ENCODE measurements at places on chromosomes 3 and 15.

DNA sequence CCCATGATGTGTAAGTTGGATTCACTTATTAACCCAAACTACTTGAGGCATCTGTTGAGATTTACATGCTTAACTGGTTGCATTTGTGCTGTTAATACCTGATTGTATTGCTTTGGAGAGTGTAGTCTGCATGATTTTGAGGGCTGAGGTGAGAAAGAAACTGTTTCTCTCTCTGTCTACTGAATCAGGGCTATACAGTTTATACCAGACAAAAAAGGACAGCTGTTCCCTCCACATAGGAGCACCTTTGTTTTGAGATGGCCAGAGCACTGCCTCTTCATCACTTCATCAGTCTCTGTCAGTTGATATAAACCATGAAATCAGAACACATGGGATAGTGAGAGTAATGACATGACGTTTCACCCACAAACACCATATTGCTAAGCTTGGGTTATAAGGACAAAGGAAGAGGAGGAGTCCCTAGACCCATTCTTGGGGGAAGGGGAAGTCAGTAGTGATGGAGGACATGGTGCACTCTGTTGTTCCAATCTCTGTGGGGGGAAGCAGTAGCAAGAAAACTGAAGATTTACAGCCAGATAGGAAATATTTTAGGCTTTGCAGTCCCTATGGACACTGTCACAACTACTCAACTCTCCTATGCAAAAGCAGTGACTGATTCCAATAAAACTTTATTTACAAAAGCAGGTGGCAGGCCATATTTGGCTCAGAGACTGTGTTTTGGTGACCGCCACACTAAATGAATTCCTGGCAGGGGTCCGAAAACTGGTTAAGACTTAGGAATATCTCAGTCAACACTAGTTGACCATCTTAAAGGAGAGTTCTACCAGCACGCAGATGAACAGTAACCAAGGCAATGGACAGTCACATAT lies 123.9 kb upstream of the NR2E3 start:
- DNase-seq: no peak

GRCh38 chr3:109728861-109729494 lies 391.6 kb upstream of the DPPA4 start:
- no peak for DNase-seq

DNA sequence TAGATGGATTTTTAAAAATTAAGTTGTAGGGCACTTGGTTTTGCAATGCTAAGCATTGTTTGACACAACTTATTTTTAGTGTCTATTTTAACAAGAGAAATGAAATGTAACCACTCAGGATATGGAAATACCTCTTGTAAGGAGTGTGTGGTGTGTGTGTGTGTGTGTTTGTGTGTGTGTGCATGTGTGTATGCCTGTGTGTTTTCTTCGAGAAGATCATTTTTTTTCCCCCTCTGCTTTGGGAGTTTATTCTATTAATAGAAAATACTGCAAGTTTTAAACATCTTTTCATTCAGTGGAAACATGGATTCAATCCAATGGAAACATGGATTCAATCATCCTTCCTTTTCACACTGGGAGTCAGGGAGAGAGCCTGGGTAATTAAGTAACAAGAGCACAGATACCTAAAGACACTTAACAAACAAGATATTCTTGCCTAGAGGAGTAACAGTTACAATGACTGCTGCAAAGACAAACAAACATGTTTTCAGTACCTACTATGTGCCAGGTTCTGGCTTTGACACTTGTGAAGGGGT lies 567.2 kb upstream of the TBL1XR1 start:
- no peak for DNase-seq

GRCh38 chr3:71977525-71977924 lies 192.6 kb upstream of the PROK2 start:
- DNase-seq: no peak

DNA sequence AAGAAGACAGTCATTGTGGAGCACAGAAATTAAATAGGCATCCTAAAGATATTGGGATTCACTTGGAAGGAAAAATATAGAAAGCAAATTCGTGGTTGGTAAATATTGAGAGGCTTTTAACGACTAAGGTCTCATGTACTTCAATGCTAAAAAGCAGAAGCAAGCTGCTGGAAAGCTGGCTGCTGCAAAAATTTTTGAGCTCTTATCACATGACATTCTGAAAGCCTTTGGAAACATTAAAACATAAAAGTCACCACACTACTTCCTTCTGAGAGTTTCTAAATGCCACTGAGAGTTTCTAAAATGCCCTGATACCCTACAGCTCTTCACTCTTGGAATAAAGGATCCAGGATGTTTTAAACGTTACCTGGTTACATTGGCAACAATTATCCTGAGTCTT lies 39.0 kb upstream of the CBLB start:
- DNase-seq: peak; percentile 21

- no peak for DNase-seq
These were observed 7.4 kb downstream of the RRP9 start for GRCh38 chr3:51934139-51934850.

- no peak for DNase-seq
These were observed 375.2 kb downstream of the TUSC7 start for GRCh38 chr3:117084739-117085270.

GRCh38 chr3:83500422-83500821 lies 1458.4 kb upstream of the CADM2 start:
- no peak for DNase-seq

DNA sequence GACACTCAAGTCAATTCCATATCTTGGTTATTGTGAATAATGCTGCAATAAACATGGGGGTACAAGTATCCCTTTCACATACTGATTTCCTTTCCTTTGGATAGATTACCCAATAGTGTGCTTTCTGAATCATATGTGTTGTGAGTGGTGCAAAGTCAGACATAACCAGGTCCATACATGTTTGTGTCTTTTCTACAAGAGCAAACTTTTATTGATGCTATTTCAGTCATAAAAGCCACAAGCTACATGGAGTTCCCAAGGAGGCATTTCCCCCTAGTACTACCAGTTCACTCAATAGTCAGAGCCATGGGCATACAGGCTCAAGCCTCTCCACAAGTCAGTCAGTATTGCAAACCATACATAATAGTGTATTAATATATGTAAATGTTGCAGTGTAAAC lies 10.1 kb downstream of the CEP63 start:
- DNase-seq: no peak

GRCh38 chr3:122014741-122015140 lies 7.3 kb downstream of the ILDR1 start:
- DNase-seq: peak; percentile 78

DNA sequence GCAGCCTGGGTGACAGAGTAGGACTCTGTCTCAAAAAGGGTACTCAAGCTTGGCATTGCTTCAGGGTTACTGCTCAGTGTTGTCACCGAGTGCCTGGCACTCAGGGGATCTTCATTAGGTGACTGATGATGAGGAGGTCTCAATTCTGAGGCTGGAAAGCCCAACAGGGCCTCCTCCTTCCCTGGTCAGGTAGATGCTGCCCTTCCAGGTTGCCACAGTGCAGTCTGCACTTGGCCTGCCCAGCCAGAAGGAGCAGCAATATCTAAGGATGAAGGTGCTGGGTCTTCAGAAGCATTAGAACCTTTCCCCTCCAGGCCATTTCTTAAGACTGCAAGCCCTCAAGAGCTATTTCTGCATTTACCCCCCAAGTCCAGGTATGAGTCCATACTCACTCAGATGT lies 42.0 kb downstream of the PGPEP1L start:
- no peak for DNase-seq

GRCh38 chr3:33438284-33438668 lies 1.9 kb downstream of the UBP1 start:
- DNase-seq: no peak

DNA sequence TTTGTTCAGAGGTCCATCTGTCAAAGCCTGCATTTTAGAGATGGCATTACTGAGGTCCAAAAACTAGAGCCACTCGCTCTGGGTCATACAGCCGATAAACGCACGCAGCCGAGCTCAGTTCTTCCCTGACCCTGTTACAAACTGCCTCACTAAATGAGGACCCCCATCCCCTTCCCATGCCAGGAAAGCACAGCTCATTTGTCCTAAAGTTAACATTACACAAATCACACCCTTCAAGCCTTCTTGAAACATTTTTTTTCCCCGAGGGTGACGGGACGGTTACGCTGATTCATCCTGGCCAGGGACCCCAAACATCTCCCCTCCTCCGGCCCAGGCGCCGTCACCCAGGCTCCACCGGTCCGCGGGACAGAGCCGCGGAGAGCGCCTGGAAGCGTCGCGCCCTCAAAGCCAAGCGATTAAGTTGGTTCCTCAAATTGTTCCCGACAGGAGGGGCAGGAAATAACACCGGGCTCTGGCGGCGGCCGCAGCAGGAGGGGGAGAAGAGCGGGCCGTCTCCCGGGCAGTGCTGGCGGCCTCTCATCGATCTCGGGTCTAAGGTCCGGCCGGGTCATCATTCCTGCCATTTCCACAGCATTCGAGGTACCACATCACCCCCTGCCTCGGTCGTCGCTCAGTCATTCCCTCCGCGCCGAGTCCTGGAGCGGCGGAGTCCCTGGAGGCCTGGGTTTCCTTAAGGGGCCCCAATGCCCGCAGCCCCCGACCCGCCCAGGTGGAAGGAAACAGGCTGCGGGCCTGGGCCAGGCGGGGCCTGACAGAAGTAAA lies 619 bp upstream of the CMTM8 start:
- DNase-seq: no peak

DNA sequence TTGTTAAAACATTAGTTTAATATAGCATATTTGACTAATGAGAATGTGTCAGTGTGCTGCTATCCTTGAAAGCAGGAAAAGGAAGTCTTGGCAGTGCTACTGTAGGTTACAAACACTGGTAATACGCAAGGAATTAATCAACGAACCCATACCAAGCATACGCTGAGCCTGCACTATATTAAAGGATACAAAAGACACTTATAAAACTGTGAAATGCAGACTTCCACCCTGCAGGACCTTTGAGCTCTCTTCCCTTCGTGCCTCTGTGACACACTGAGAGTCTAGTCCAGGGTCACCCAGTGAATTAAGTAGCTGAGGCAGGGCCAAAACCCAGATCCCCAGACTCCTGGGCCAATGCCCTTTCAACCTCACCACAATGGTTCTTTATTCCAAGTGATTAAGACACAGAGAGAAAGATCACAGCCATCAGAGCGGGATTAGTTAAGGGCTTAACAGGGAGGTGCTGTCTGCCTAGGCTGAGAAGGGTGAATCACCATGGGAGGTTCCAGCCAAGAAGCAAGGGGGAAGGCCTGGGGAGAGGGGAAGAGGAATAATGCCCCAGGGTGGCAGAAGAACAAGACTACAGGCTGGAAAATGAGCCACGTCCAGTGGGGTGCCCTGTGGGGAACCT lies 6.8 kb downstream of the ANXA2 start:
- DNase-seq: no peak

DNA sequence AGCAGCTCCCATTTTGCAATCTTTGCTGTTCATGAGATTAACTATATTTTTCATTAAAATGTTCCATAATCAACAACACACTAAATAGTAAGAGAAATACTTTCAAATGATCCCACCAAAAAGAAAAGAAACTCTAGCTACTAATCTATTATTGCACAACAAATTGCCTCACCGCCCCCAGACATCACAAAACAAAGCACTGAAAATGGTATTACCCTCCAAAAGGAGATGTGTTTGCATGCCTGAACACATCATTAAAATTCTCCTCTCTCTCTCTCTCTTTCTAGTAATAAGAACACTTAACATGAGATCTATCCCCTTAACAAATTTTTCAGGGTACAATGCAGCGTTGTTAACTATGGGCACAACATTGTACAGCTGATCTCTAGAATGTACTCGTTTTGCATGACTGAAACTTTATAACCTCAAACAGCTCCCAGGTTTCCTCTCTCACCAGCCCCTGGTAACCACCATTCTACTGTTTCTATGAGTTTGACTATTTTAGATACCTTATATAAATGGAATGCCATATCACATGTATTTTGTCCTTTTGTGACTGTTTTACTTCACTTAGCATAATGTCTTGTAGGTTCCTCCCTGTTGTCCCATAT lies 33.1 kb downstream of the WNT5A start:
- no peak for DNase-seq

DNA sequence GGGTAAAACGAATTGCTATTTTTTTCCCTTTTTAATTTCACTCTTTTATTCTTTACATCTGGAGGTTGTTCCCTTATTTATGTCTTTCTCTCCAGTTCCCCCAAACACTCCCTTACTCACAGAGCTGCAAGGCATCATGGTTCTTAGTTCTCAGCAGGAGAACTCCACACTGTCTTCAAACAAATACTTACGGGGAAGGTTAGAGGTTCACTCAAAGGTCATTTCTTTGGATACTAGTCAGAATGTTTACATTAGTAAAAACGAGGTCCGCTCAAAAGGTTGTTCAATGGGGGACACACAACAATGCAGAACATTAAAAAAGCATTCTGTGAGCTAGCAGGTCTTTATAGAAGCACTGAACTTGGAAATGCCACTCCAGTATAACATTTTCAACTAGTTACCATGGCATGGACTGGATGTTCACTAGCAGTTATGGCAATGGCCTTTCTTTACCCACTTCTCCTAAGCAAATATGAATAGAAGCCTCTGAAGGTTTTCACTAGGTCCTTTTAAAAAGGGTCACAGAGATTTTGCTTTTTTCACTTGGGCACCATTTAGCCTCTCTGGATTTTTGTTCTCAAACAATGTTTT lies 201.7 kb downstream of the MEIS2 start:
- no peak for DNase-seq

DNA sequence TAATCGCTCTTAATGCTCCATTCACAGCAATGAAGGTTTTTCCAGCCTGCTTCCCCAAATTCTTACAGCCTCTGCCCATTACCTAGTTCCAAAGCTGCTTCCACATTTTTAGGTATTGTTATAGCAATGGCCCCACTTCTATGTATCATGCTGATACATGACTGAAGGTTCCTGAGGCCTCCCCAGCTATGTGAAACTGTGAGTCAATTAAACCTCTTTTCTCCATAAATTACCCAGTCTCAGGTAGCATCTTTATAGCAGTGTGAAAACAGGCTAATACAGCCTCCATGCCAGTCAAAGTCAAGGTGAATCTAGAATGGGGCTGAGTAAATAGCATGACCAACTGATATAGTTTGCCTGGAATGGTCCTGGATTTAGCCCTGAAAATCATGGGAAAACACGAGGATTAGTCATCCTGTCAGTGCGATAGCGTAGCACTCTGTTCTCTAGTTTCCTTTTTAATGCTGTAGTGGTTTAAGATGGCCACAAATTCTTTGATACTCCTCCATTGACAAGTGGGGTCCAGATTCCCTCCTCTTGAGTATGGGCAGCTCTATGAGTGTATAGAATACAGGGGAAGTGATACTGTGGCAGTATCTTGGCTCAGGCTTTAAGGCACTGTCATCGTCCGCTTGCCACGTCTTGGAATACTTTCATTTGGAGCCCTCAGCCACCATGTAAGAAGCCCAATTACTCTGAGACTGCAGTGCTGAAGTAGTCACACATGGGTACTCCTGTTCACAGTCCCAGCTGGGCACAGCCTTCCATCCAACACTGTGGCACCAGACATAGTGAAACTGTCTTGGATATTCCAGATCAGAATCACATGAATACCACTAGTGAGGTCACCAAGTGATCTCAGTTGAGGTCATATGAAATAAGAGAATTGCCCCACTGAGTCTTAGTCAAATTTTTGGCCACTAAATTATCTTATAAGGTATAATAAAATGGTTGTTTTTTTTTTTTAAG lies 94.0 kb upstream of the PLCL2 start:
- no peak for DNase-seq

- DNase-seq: no peak
These were observed 45.9 kb downstream of the SLCO2A1 start for GRCh38 chr3:133983576-133984560.

All from GM12864 (cell line).